IPS DF 6.9 (cell line): ENCODE measurements at places on chromosomes 6 and 20.

- DNase-seq = no peak
Observed at GRCh38 chr6:139376017-139376330, 1.5 kb upstream of the CITED2 start.

DNA sequence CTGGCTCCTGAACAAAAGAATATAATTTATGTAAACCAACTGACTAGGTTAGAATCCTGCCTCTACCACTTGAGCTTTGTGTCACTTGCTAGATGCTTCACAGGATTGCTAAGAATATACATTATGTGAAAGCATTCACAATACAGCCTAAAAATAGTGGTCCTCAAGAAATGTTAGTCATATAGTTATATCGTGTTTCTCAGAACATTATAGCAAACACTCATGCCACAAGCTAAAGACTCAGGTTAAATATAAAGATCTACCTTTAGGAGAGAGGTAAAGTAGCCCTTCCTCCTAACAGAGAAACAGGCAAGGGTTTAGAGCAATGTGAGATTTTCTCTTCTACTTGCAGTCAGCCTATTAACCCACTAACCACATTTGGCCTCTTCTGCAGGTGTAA lies 17.8 kb upstream of the ALDH8A1 start:
- DNase-seq = no peak

GRCh38 chr6:42344756-42345155 lies 107.0 kb downstream of the TRERF1 start:
- no peak for DNase-seq

- DNase-seq = no peak
Observed at GRCh38 chr20:11861479-11861878, 56.2 kb upstream of the BTBD3 start.

GRCh38 chr20:37853823-37854375 lies 49.0 kb upstream of the VSTM2L start:
- DNase-seq = no peak

DNA sequence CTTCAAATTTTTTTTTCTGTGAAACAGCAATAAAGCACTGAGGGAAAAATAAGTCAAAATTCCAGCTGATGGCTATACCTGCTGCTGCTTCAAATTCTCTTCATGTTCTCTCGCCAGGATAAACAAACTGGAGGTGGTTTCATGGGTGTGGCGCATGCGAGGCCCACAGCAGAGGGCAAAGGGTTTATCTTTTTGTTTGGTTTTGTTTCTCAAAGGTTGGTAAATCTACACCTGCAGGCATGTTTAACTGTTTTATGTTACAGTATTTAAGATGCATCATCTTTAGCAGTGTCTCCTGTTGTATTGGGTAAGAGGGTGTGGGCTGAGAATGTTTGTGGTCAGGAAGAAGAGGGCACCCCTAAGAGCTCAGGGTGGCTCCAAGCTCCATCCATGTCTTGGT lies 342.2 kb downstream of the CDH26 start:
- DNase-seq = no peak

DNA sequence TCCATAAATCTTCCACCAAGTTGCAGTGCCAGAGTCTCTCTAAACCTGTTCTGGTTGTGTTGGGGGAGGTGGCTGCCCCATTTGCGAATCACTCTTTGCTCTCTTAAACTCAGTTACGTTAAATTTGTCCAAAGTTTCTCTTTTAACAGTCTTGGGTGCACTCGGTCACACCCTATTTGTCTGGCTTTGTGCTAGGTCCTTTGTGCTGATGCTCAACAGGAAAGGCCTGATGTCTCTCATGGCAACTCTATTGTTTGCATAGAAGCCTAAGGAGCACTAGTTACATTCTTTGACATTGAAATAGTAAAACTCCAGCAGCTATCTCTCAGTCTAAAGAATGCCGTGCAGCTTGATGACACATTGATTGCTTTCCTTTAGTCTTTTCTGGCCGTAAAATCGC lies 105.1 kb downstream of the TRMT11 start:
- DNase-seq = no peak

DNA sequence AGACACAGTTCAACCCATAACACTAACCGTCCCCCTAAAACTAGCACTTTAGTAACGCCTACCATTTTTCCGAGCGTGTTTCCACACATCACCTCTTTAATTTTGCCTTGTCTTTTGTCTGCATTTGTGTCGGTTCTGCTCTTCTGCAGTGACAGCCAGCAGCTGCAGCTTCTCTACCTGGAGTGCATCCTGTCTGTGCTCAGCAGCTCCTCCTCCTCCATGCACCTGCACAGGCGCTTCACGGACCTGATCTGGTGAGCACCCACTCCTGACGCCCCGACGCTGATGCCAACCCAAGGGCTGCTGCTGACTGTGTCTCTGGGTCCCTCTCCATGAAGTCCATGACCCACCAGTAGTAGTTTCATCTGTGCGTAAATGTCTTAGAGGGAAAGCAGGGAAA lies 35.4 kb upstream of the PBOV1 start:
- no peak for DNase-seq
